Activated naive CD8-positive, alpha-beta T cell treated with anti-CD3 and anti-CD28 coated beads, Interleukin-2, amount 10 ng/mL, durations not matched to agents 7 days and 5 days (primary cell): ENCODE measurements at places on chromosomes 3 and 15. TPM values are rescaled to one million over a fixed set of nuclear protein-coding genes. Genes with fewer than 3 reads are reported as not detected.
A peak's percentile ranks its signal among the peaks of the same experiment; 100 is the strongest.

The WNT7A gene
- total RNA-seq: 1.5 TPM

DNA sequence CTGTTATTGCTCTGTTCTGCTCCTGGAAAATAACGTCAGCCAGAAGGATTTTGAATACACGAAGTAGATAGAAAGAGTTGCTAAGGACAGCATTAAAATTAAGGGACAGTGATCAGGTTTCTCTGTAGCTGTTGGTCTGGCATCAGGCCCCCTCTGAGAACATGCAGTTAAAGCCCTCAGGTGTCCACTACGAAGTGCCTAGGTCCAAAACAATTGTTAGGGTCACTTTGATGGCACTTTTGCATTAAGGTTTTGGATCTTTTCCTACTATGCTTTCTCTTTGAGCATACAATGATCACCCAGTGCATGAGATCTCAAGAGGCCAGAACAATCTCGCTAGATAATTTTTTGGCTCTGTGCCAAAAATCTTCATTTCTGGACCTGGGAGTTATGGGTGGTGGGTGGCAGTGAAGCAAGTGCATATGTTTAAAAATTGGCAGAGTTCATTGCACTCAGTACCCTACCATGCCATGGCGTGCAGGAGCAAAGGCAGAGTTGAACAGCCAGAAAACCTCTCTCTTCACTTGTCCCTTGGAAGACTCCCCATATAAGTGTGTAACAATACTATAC lies 797.6 kb downstream of the ROBO2 start:
- no peak overlapping the region for H3K4me3 ChIP-seq
- H3K4me1 ChIP-seq: no peaks in the 10 kb centered on the region
- DNase-seq: no peak
- no peaks in the 10 kb centered on the region for H3K36me3 ChIP-seq

- no peaks in the 10 kb centered on the region for H3K4me1 ChIP-seq
- H3K4me3 ChIP-seq: no peak overlapping the region
- peaks cover 10% of the 10 kb centered on the region for H3K27me3 ChIP-seq
- no peaks in the 10 kb centered on the region for H3K36me3 ChIP-seq
Measured at GRCh38 chr3:131645638-131646037, 142.9 kb upstream of the MRPL3 start.

DNA sequence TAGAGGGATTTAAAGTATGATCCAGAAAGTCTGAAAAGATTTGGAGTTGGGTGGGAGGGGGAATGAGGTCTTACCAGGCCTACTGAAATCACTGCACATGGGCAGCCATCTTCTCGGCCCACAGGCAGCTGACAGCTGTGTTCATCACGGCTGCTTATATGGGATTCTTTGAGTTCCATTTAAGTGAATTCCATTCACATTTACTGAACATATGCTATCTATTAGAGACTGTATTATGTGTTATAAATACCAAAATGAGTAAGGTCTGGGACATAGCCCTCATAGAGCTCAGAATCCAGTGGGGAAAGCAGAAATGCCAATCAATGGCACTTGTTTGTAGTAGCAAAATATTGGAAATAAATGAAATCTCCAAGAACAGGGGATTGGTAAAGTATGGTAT lies 91.1 kb downstream of the TRIM42 start:
- DNase-seq: no peak
- H3K4me1 ChIP-seq: peaks cover 10% of the 10 kb centered on the region
- no peak overlapping the region for H3K27ac ChIP-seq
- H3K36me3 ChIP-seq: no peaks in the 10 kb centered on the region
- H3K4me3 ChIP-seq: no peak overlapping the region

- no peak overlapping the region for H3K4me3 ChIP-seq
- DNase-seq: no peak
- H3K36me3 ChIP-seq: no peaks in the 10 kb centered on the region
- H3K27me3 ChIP-seq: peaks cover 20% of the 10 kb centered on the region
Measured at GRCh38 chr15:69017978-69018377, 3.5 kb downstream of the NOX5 start.

GRCh38 chr15:90160781-90161727 lies 40.1 kb upstream of the SEMA4B start:
- H3K27me3 ChIP-seq: peaks cover 10% of the 10 kb centered on the region
- no peak overlapping the region for H3K27ac ChIP-seq
- DNase-seq: no peak
- H3K4me3 ChIP-seq: no peak overlapping the region

- H3K36me3 ChIP-seq: peaks cover 33% of the 10 kb centered on the region
- no peak overlapping the region for H3K27ac ChIP-seq
- peaks cover 5% of the 10 kb centered on the region for H3K27me3 ChIP-seq
- H3K4me3 ChIP-seq: no peak overlapping the region
- DNase-seq: no peak
Measured at GRCh38 chr15:59347915-59348314, 24.8 kb downstream of the MYO1E start.

DNA sequence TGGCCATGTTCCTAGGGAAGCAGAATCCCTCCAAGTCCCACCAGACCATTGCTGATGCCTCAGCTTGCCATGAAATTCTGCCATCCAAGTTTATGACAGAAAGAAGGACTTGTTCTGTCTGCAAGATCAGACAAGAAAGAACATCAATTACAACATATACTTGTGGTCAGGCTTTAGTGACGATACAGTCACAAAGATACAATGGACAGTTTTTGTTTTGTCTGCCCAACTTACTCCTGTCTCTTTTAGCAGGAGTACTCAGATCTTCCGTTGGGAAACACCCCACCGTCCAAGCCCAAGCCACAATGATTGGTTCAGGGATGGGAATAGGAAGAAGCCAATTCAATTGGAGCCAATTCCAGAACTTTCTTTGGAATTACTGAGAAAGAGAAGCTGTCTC lies 15.7 kb downstream of the KLHL6 start:
- no peak for DNase-seq
- peak overlapping the region; percentile 79 for H3K27ac ChIP-seq
- H3K4me3 ChIP-seq: peak overlapping the region; percentile 26
- H3K4me1 ChIP-seq: peaks cover 49% of the 10 kb centered on the region
- peaks cover 18% of the 10 kb centered on the region for H3K36me3 ChIP-seq
- H3K27me3 ChIP-seq: no peaks in the 10 kb centered on the region

GRCh38 chr3:124952282-124952855 lies 17.8 kb upstream of the MUC13 start:
- peaks cover 32% of the 10 kb centered on the region for H3K27me3 ChIP-seq
- H3K27ac ChIP-seq: no peak overlapping the region
- H3K4me1 ChIP-seq: no peaks in the 10 kb centered on the region
- no peak for DNase-seq
- H3K4me3 ChIP-seq: no peak overlapping the region

DNA sequence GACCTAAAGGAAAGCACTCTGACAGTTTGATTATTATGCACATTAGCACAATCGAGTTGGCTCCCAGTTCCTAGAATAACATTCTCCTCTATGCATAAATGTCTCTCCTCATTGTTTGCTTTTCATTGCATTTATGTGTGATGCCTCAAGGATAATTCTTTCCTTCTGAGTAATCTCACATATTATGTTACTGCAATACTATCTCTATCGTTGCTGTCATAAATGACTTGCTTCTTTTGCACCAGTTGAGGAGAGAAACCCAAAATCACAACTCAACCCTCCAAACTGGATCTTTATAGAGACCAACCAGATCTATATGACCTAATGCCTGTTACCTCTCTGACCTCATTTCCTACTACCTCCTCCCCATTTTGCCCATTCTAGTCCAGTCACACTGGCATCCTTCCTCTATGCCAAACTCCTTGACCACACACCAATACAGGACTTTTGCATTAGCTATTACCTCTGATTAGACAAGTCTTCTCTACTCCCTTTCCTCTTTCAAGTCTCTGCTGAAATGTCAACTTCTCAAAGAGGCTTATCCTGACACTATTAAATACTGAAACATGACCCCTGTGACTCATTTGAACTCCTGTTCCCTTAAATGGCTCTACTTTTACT lies 1026.0 kb downstream of the TUSC7 start:
- DNase-seq: no peak
- no peak overlapping the region for H3K27ac ChIP-seq
- H3K27me3 ChIP-seq: no peaks in the 10 kb centered on the region
- no peaks in the 10 kb centered on the region for H3K36me3 ChIP-seq
- no peak overlapping the region for H3K4me3 ChIP-seq

The TICRR gene
- 20.6 TPM for total RNA-seq

The FRMD4B gene
- 8.9 TPM for total RNA-seq

The ZXDC gene
- total RNA-seq: 34.9 TPM

DNA sequence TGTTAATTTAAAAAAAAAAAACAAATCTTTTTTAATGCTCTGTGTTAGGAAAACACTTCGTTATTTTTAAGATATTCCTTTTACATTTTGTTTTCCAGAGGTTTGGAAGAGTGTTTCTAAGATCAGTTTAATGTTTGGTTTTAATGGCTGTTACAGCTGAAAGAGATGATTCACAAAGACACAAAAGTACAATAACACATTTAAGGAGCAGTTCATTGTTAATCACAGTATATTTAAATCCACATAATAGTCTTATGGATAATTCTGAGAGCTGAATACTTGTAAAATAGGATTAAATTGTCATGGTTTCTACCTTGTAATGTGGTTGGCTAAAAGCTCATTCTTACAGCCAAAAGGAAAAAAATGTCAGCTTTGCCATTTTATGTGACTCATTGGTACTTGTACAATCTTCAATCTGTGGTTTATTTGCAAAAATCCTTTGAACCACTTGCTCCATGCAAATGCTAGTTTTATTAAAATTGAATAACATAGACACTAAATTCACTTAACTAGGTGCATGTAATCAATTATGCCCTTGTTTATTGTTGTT lies 426.4 kb downstream of the NLGN1 start:
- no peak overlapping the region for H3K4me3 ChIP-seq
- no peaks in the 10 kb centered on the region for H3K27me3 ChIP-seq
- H3K27ac ChIP-seq: no peak overlapping the region
- H3K36me3 ChIP-seq: no peaks in the 10 kb centered on the region
- no peaks in the 10 kb centered on the region for H3K4me1 ChIP-seq

DNA sequence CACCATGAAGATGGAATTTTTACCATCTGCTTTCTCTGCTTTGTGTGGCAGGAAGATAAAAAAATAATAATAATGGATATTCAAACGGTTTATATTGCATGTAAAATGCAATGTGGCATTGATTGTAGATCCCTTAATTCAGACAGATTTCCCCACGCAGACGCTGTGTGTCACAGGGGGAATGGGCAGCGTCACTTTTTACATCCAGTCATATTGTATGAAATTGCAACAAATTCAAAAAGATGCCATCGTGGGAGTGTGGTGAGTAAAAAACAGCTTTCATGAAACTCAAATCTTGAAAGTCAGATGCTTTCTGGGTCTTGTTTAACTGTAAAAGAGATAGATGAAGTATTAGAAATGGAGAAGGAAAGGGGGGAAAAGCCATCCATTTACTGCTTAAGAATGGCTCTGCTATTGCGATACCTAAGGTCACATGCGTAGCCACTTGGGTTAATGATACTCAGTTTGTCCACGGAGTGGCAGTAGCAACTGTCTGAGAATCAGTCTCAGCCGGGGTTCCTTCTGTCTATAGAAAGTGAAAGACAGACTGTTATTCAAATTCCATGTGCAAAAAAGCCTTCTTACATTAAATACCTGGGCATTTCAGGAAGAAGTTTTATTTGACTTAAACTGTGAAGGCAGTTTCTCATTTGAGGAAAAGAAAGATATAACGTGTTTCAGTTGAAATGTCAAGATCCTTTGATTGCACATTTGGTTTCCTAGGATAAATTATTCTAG lies 28.5 kb downstream of the BTD start:
- no peaks in the 10 kb centered on the region for H3K27me3 ChIP-seq
- H3K36me3 ChIP-seq: no peaks in the 10 kb centered on the region
- H3K27ac ChIP-seq: peak overlapping the region; percentile 35
- H3K4me1 ChIP-seq: peaks cover 11% of the 10 kb centered on the region

- no peak for DNase-seq
- no peaks in the 10 kb centered on the region for H3K27me3 ChIP-seq
- H3K4me3 ChIP-seq: peak overlapping the region; percentile 85
- H3K4me1 ChIP-seq: peaks cover 51% of the 10 kb centered on the region
Measured at GRCh38 chr3:141413391-141413790, 45.1 kb downstream of the ZBTB38 start.

The BCL2A1 gene
- total RNA-seq: 33.6 TPM

- H3K36me3 ChIP-seq: no peaks in the 10 kb centered on the region
- no peak overlapping the region for H3K27ac ChIP-seq
- no peak for DNase-seq
Measured at GRCh38 chr3:43014956-43015355, 35.8 kb downstream of the GASK1A start.

- no peaks in the 10 kb centered on the region for H3K36me3 ChIP-seq
- DNase-seq: no peak
- H3K4me1 ChIP-seq: peaks cover 2% of the 10 kb centered on the region
Measured at GRCh38 chr3:32592011-32592410, 21.4 kb upstream of the DYNC1LI1 start.

GRCh38 chr15:36256404-36256807 lies 323.0 kb upstream of the CDIN1 start:
- no peaks in the 10 kb centered on the region for H3K27me3 ChIP-seq
- H3K4me1 ChIP-seq: no peaks in the 10 kb centered on the region
- no peak overlapping the region for H3K4me3 ChIP-seq
- no peaks in the 10 kb centered on the region for H3K36me3 ChIP-seq
- no peak for DNase-seq
